Muscle of leg (tissue), 16 donors: ENCODE measurements at places on chromosomes 7 and 10. TPM values are rescaled to one million over a fixed set of nuclear protein-coding genes. Genes with fewer than 3 reads are reported as not detected.

Gene SUGCT
- polyA plus RNA-seq, result 2.3 TPM

Gene SLC29A4
- 29.6 TPM for polyA plus RNA-seq

Gene SLC26A4
- 0.55 TPM for polyA plus RNA-seq

Gene RELN
- polyA plus RNA-seq, result 3.3 TPM

Gene PRSS37
- not detected for polyA plus RNA-seq

Gene PLCE1
- polyA plus RNA-seq, result 36.0 TPM

Gene SHH
- polyA plus RNA-seq, result 0.04 TPM

Gene EN2
- 0.93 TPM for polyA plus RNA-seq

Gene TMEM140
- polyA plus RNA-seq, result 12.0 TPM

Gene C10orf67
- polyA plus RNA-seq, result 0.26 TPM

Gene GARIN1A
- polyA plus RNA-seq, result 1.4 TPM

Gene PAX4
- polyA plus RNA-seq, result not detected

Gene WNT8B
- polyA plus RNA-seq, result not detected
